ENCODE measurements at places on chromosomes 5 and 9.

DNA sequence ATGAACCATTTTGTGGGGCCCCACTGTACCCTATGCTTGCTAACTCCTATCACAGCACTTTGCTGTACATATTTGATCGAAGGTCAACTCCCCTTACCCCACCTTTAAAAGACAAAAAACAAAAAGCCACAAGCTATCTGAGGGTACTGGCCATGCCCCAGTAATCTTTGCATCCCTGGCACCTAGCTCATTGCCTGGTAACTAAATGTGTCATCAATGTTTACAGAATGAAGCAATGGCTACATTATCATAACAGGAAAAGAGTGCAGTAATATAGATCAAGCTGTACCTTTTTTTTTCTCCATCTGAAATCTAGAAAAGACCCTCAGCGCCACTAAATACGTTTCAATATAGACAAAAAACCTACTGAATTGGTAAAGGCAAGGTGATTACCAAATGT lies 188.0 kb downstream of the ELAVL2 start:
- no peak for DNase-seq

DNA sequence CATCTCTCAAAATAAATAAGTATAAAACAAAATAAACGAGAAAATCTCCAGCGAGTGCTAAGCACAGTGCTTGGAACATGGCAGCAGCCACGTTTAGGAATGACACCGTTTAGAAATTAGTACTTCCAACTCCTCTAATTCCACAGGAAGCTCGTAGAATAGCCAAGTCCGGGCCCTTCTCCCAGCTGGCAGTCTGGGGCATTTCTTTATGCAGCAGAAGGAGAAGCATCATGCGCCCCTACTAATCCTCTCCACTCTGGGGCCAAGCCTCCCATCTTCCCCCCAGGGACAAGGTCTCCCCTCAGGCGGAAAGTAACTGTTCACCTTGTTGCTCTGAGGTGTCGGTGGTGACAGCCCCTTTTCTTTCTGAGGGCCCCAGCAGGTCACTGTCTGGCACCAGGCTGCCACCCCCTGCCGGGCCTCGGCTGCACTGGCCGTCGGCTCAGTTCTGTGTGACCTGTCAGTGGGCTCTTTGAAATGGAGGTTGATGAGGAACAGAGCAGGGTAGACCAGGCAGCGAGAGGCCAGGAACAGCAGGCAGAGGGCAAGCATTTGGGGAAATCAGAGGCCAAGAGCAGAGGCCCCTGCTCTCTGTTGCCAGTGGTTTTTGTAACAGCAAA lies 113.5 kb upstream of the WWC1 start:
- peak; percentile 40 for DNase-seq

DNA sequence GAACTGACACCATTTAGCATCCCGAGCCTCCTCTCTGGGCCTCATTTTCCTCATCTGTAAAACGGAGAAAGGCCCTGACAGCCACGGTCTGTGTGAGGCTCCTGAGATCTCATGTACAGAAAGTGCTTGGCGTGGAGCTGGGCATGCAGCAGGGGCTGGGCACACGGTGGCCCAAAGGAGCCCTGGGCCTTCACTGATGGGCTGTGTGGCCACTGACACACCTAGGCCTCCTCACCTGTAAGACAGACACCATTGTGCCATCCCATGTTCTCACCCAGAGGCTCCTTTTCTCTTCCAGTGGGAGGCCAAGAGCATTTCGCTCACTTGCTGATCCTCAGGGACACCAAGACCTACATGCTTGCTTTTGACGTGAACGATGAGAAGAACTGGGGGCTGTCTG lies 1.6 kb downstream of the ORM1 start:
- no peak for DNase-seq

- DNase-seq = no peak
Measured at GRCh38 chr5:69160651-69161050, 6.3 kb upstream of the CCNB1 start.

DNA sequence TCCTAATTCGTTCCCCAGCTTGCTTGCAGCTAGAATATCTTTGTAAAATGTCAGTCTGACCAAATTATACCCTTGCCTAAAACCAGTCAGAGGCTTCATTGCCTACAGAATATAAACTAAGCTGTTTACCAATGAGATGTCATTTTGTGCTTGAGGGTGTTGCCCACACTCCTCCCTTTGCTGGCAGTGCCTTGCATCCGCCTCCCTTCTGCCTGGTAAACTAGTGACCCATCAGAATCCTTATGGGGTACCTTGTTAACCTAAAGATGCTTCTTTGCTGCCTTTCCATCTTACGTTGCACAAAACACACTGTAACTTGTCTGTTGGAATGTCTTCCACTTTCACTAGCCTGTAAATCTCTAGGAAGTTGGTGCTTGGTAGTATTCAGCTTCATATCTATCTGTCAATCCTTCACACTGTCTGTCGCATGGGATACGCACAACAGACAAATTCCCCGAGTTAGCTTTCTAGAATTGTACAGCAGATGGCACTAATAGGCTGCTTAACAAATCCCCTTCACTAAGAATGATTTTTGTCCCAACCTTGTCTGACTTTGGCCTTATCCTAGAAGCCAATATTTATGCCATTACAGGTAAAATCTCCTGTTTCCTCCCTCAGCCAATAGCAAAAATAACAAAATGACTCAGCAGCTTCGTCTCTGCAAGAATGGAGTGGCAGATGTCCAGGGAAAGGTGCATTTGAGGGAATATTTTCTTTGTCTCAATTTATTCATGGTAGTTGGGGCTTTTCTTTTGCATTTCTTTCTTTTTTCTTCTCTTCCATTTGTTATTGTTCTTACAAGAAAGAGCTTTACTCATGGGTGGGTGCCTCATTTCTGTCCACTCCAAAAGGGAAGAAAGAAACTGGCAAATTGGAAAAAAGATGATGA lies 3.0 kb downstream of the NUDT2 start:
- DNase-seq = peak; percentile 34

GRCh38 chr5:95177456-95177855 lies 107.4 kb downstream of the MCTP1 start:
- no peak for DNase-seq

DNA sequence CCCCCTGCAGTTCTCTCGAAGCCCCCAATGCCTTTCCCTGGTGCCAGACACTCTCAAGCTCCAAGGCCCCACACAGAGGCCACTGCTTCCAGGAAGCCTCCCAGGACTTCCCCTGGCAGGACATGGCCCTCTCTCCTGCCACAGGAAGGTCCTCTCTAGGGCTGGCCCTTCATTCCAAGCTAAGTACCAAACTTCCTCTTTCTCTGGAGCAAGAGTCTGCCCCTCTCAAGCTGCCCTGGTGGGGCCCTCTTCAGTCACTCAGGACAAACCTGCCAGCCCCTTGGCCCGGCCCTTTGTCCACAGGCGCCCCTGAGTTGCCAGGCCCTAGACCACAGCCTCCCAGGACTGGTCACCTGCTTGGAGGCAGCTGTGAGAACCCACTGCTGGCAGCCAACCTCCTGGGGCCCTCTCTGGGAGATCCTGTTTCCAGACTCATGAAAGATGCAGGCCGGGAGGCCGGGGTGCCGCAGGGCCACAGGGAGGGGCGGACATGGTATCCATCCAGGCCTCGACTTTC lies 6.6 kb downstream of the NINJ1 start:
- DNase-seq = no peak

- DNase-seq = no peak
Measured at GRCh38 chr5:164302533-164303235, 797.3 kb downstream of the MAT2B start.

- DNase-seq = no peak
Measured at GRCh38 chr9:124490004-124490403, 17.2 kb downstream of the NR5A1 start.

GRCh38 chr5:79793722-79794121 lies 104.1 kb downstream of the CMYA5 start:
- DNase-seq = no peak

GRCh38 chr5:136098176-136098575 lies 34.5 kb upstream of the SMAD5 start:
- no peak for DNase-seq

GRCh38 chr5:71899865-71900342 lies 180.8 kb downstream of the CARTPT start:
- no peak for DNase-seq

DNA sequence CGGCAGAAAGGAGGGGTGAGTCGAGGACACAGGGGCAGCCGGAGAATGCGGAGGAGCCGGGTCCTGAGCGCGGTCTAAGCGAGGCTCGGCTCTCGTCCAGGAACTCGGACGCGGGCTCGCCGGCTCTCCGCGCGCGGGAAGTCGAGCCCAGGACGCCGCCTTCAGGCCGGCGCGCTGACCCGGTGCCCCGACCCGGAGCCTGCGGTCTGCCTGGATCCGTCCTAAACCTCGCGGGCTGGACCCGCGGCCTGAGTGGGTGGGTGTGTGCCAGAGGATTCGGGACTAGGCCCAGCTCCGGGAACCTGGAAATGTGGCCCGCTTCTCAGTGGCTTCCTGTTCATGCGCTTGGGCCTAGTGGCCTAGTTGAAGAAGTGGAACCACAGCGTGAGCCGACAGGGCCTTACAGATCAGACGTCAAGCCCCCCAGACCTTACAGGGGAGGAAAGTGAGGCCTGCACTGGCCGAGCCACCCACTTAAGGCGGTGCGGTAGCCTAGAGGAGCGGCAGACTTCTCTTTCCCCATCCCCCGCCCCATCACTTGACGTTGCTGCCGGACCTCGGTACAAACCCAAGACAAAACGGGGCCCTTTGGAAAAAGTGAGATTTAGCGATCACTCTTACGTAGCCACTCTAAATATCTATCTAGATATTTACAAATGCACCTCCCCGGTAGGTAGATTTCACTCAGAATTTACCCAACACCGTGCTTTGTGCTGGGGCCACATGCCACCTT lies 1.2 kb downstream of the CDKN2B-AS1 start:
- DNase-seq = no peak

- no peak for DNase-seq
Measured at GRCh38 chr9:15307523-15307841, 466 bp upstream of the TTC39B start.

- no peak for DNase-seq
Measured at GRCh38 chr5:15807871-15808270, 307.9 kb downstream of the FBXL7 start.

- DNase-seq = no peak
Measured at GRCh38 chr9:114737118-114737517, 55.1 kb upstream of the TEX48 start.

DNA sequence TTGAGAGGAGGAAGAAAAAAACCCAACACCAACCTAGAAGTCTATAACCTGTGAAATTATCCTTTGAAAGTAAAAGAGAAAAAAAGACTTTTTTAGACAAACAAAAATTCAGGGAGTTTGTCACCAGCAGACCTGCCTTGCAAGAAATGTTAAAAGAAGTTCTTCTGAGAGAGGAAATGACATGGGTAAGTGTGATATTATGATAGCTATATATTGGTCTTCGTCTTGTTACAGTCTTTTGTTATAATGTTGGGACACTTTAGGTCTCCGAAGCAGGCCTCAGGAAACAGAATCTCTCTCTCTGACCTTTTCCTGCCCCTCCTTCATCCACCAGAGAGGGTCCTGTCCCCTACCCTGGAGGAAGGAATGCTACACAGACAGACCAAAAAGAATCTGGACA lies 16.6 kb upstream of the MLANA start:
- no peak for DNase-seq

- DNase-seq = no peak
Measured at GRCh38 chr5:106368021-106368420, 1302.7 kb downstream of the EFNA5 start.

DNA sequence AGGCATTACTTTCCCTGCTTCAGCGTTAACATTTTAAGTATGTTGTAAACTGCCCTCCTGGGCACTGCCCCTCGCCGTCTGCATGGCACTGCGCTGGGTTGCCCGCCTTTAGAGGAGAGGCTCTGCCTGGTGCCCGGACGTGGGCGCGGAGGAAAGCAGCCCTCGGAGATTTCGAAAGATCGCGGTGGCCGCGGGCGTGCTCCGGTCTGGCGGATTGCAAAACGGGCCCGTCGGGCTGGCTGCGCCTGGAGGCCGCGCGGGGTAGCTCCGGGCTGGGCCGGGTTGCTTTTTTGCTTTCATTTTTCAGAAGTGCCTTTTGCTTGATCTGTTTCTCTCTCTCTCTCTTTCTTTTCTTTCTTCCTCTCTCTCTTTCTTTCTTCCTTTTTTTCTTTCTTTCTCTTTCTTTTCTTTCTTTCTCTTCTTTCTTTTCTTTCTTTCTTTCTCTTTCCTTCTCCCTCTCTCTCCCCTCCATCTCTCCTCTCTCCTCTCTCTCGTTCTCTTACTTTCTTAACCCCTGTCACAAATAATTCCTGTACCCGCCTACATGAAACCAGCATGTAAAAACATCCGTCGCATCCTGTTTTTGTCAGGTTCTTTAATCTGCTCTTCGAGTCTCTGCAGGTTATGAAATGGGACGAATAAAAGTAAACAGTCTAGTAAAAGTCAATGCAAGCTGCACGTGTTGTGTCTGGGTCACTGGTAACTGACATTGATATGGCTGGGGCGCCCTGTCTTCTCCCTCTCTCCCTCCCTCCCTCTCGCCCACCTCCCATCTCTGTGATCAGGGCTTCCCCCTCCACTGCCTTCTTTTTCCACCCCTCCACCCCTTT lies 1.7 kb downstream of the FST start:
- no peak for DNase-seq

DNA sequence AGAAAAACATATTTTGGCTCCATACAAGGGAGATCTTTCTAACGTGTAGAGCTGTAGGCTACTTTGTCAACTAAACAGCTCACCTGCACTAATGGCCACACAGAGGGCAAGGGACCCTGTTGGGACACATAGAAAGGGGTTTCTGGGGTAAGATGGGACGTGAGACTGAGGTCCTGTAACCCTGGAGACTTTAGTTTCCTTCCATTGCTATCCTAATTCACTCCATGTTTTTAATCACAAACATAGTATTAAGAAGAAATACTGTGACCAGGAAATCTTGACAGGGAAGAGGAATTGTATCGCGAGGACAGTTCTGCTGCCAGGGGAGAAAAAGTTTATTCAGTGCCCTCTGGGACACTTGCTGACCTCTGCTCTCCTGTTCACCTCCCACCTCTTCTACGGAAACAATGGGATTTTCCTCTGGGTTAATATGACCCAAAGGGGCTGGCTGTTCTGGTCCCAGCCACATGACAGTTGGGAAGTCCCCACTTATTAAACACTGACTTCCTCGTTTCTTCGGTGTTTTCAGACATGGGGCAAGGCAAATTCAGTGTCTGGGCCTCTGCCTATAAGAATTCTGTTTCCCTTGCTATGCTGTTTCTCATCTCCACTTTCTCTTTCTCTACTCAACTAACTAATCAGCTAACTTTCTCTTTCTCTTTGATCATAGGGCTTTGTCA lies 106.9 kb upstream of the SEMA6A start:
- no peak for DNase-seq

DNA sequence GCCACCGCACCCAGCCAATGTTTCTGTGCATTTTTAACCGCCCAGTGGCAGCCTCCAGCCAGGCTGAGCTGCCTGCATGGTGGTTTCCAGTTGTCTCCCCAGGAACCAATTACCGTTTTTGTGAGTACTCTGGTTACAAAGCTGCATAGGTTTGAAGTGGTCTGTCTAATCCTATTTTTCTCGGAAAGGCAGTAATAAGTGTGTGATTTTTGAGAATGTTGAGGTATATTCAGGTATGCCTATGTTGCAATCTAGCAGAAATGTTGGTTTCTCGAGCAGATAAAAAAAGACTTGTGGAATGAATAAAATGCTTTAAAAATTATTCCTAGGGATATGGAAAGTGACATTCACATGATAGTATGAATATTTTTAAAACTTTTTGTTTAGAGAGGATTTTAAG lies 41.5 kb upstream of the ANKH start:
- DNase-seq = no peak
